Brain (organoid and tissue), 16 donors: ENCODE measurements at places on chromosomes 1 and 21. TPM values are rescaled to one million over a fixed set of nuclear protein-coding genes. Genes with fewer than 3 reads are reported as not detected.

DNA sequence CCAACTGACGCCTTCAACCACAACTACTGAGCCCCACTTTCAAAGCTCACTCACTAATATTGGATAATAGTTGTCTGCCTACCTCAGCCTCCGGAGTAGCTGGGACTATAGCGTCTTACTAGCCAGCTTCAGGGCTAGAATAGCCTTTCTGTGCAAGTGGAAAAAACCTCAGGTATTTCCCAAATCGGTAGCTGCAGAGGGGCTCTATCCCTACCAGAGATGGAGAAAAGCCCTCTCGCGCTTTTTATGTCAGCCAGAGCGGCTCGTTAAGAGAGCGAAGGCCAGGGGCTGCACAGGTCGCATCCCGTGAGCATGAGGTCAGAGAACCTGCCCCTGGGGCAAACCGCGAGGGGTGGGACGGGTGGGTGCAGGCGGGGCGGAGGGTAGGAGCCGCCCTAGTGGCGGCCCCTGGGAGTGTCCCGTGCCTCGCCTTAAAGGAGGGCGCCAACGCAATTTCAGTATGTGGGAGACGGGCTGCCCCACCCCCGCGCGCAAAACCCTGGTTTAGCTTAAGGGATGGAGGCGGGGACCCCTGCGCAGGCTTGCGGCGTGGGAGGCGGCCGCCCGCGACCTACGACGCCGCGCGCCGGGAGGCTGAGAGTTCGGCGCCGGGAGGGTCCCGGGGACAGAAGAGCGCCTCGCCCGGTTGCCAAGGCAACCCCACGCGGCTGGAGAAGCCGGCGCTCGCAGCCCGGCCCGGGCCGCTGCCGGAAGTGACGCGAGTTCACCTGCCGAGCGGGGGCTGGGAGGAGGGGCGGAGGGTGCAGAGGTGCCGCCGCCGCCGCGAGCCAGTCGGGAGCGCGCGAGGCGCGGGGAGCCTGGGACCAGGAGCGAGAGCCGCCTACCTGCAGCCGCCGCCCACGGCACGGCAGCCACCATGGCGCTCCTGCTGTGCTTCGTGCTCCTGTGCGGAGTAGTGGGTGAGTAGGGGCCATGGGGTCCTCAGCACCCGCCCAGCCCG, at the start of gene CXADR:
CXADR (plus strand) TSS at position 791 of the 961 bp plus-strand sequence; CDS start at position 878, 87 bp downstream.
- peak; percentile 97 for DNase-seq

ZC3H12A gene
- polyA plus RNA-seq, result 0.27 TPM

GRCh38 chr1:173267453-173267945, 60.4 kb upstream of the TNFSF4 start:
- no peak for DNase-seq

DNA sequence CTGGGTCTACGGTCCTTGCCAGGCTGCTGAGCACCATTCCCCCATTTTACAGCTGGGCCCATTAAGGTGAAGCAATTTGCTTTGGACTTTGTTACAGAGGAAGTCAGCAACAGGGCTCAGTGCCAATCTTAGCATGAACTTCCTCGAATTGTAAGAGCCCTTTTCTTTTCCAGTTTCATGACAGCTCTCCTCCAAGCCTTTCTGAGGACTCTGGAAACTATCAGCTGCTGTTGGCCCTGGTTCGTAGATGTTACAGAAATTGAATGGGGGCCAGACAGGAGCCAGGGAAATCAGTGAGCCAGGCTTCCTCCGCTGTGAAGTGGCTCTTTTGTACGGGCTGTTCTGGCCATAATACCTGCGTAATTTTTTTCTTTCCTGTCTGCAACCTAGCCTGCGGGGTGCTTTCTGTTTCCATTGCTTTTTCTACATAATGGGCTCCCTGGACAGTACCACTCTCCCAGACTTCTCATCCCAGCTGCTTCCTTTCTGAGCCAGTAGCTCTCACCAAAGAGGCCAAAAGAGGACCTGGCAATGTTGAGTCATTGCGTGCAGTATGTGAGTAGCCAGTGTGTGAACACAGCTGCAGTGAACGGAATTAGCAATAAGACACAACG, 386.3 kb downstream of the DISC1 start:
- peak; percentile 45 for DNase-seq

DNA sequence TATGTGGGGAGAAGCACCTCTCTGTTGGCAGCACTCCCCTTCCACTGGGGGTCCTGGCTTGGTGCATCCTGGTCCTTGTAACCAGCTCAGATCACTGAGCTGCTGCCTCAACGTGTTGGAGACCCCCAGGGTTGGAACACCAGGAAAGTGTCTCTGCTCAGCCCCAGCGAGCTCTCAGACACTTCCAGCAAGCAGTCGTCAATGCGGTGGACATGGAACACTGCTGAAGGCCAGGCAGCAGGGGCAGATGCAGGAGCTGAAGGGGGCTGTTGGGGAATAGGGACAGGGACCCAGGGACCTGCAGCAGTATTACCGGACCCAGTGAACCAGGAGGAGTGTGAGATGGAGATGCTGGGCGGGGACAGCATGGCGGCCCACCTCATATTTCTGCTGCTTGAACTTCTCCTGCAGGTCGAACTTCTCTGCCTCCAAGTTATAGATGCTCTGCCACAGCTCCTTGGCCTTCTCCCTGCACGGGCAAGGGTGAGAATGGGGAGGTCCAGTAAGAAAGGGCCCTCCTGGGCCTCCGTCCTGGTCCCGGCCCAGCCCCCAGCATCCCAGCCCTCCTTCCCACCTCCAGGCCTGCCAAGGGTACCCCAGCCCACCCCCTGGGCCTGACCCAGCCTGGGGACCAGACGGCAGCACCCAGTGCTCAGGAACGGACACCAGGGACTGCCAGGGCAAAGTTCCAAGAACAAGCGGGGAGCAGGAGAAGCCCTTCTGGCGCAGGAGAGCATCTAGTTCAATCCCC, 16.4 kb downstream of the TNNT2 start:
- DNase-seq, result no peak

CD53 gene
- polyA plus RNA-seq, result 9.0 TPM

ZNF691 gene
- polyA plus RNA-seq, result 13.1 TPM

- DNase-seq, result no peak
These were observed 1.4 kb downstream of the VPS13D start for GRCh38 chr1:12231276-12231595.

WASF2 gene
- 98.5 TPM for polyA plus RNA-seq

SLC35F3 gene
- 6.2 TPM for polyA plus RNA-seq

CFHR4 gene
- polyA plus RNA-seq, result not detected

DNA sequence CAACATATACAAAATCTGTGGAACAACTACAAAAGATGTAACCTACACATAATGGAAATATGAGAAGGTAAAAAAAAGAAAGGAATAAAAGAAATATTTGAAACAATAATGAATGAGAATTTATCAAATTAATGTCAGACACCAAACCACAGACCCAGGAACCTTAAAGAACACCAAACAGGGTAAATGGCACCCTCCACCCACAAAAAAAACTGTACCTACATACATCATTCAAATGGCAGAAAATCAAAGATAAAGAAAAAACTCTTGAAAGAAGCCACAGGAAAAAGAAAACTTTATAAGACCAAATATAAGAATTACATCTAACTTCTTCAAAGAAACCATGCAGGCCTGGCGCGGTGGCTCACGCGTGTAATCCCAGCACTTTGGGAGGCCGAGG, 54.0 kb downstream of the IL12RB2 start:
- no peak for DNase-seq

CFHR1 gene
- polyA plus RNA-seq, result not detected

DNA sequence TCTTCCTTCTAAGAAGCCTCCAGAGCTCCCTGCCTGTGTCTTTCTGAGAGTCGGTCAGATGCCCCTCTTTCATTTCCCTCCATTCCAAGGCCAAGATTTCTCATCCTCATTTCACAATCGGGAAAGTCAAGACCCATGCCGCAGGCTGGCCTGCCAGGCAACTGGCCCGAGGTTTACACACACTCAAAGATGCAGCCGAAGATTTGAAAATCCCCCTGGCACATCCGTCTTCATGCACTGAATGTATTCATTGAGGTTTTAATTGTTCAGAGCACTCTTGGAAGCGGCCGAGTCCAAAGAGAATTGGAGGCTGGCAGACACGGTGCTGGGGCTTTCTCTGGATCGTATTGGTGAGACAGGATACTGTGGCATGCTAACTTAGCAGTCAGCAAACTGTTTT, 29.1 kb upstream of the SRP9 start:
- peak; percentile 50 for DNase-seq

DNA sequence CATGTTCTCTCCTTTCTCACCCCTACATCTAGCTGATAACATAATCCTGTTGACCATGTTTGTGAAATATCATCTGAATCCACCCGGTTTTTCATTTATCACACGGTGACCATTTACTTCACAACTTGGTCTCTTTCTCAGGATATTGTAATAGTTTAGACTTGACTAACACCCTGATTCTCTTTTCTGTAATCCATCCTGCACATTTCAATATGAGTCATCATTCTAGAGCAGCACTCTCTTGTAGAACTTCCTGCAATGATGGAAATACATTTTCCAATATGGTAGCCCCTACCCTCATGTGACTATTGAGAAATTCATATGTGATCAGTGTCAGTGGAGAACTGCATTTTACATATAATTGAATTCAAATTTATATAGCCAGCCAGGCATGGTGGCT, 2.3 kb upstream of the JAM2 start:
- no peak for DNase-seq

ZNF670 gene
- polyA plus RNA-seq, result 3.8 TPM

ZNF695 gene
- polyA plus RNA-seq, result 2.4 TPM

TMEM61 gene
- polyA plus RNA-seq, result 11.7 TPM

DNA sequence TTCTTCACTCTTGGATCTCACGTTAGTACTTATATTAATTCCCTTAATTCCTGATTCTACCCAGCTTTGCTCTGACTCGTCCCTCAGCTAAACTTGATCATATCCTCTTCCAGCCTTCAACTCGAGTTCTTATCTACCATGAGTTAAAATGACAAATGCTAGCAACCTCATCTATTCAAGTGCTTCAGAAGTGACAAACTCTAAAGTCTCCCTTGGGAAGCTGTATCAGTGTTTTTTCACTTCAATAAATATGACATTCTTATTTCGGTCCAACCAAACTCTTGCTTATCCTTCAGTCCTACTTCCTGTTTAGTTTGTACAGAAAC, 75.3 kb downstream of the FOXJ3 start:
- DNase-seq, result no peak

DNA sequence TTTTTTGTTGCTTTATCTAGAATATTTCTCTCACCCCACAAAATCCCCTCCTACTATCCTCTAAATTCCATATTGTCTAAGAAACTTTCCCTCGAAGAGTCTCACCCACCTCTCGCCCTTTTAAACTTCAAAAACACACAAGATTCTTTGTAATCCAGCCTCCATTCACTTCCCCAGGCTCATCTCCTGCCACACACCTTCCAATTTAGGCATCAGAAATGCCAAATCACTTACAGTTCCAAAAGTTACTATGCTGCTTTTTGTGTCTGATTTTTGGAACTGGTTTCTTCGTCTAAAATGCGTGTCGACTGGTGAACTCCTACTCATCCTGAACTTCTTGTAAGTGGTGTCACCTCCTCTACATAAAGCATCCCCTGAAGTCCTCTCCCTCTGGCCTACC, 482.4 kb upstream of the CAMK1G start:
- DNase-seq, result no peak

GRCh38 chr1:170910273-170910672, 25.1 kb upstream of the MROH9 start:
- no peak for DNase-seq

DNA sequence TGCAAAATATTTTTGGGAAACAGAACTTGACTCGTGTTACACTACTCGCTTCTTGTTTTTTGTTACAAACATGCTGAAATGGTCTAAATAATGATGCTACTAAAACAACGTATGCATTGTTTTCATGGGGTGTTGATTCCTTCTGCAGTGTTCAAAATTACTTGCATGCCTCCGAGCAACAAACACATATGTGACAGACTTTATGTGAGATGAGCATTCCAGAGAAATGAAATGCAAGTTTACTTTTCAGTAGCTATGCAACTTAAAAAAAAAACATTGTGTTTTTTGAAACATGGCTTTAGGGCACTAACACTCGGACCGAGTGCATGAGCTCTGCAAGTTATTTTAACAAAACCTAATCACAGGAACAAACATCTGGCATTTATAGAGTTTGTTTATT, 84.8 kb downstream of the CAMTA1 start:
- DNase-seq, result no peak

LCE2A gene
- polyA plus RNA-seq, result not detected

- DNase-seq, result no peak
These were observed 78.3 kb upstream of the MORC3 start for GRCh38 chr21:36241717-36242116.

DNA sequence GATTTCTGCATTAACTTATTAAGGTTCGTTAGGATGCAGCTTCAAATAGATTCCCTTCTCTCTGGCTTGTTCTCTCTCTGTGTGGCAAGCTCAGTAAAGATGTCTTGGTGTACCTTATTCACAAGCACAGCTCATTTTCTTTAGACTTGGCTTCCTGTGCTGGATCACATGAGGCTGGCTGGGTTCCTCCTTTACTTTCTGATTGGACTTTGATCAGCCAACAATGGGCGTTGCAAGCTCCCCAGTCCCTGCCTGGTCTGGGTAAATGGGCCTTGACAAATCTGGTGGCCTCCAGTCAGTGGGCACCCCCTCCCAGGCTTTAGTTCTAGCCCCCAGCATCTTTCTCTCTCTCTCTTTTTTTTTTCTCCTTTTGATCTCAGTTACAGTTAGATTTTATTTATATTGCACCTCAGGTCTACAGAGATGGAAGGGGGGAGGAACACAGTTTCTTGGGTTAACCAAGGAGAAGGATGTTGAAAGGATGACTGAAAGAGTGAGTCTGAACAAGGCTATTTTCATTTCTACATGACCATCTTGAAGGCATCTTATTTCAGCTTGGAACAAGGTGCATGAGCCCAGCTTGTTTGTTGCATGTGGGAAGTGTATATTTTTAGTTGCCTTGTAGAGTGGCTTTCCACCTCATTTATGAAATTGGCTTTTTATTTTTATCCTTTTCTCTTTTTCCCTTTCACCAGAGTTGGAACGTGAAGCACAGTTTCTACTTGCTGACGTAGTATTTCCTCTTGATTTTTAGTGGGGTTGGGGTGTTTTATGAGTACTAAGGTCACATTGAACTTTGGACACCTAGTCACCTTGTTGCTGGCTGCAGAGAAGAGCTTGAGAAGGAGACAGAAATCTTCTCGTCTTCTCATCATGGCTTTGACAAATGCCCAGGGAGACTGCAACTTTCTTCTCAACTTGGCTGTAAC, 77.1 kb downstream of the PBX1 start:
- DNase-seq, result peak; percentile 84

GRCh38 chr1:167252986-167253385, 32.3 kb downstream of the POU2F1 start:
- DNase-seq, result no peak

DNA sequence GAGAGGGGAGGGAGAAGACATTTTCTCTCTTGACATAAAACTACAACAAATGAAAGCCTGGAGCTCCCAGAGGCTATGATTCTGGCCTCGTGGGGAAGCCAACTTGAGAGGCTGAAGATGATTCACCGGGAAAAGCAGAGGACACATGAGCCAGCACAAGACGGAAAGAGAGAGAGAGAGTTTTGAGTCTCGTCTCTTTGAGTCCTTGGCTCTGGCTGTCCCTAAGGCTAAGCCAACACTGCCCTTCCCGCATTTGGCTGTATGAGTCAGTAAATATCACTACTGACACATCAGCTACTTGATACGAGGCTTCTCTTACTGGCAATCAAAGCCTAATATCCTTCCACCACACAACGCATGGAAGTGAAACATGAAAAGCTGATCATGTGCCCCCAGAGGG, 95.5 kb downstream of the GRIK3 start:
- DNase-seq, result no peak
